ENCODE measurements at places on chromosomes 5 and 9.

GRCh38 chr5:53446908-53447307, 33.5 kb upstream of the FST start:
- DNase-seq: no peak

- DNase-seq: no peak
Measured at GRCh38 chr5:83392766-83393503, 78.6 kb upstream of the VCAN start.

- DNase-seq: no peak
Measured at GRCh38 chr5:149002761-149003689, 59.8 kb downstream of the SH3TC2 start.

GRCh38 chr9:13993632-13994185, 320.2 kb downstream of the NFIB start:
- DNase-seq: no peak

- no peak for DNase-seq
Measured at GRCh38 chr9:126298063-126298801, 28.4 kb upstream of the MVB12B start.

GRCh38 chr5:87074934-87075541, 192.6 kb upstream of the RASA1 start:
- peak; percentile 63 for DNase-seq

- no peak for DNase-seq
Measured at GRCh38 chr9:37971108-37971459, 67.2 kb upstream of the SLC25A51 start.

DNA sequence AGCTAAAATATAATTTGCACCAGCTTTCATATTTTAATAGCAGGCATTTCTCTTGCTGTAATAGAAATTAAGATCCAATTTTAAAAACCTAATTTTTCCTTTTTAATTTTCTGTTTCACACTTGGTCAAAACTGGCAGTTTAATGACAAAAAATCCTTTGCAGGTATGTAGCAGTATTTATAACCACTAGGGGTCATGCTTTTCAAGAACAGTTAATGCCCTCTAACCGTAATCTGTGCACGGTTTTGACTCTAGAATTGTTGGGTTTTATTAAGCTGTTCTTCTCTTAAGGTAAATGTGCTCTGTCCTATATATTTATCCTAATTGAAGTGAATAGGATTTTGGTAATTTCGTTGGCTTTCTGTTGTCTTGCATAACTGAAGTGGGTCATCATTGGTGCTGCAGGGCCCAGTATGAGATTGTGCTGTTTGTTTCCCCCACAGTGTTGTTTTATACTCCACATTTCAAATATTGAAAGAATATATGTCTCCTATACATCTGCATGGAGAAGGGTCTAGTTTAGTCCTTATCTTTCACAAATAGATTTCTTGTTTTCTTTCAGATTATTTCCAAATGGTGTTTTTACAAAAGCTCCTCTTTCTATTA, 107.4 kb downstream of the SCAMP1 start:
- DNase-seq: peak; percentile 23

DNA sequence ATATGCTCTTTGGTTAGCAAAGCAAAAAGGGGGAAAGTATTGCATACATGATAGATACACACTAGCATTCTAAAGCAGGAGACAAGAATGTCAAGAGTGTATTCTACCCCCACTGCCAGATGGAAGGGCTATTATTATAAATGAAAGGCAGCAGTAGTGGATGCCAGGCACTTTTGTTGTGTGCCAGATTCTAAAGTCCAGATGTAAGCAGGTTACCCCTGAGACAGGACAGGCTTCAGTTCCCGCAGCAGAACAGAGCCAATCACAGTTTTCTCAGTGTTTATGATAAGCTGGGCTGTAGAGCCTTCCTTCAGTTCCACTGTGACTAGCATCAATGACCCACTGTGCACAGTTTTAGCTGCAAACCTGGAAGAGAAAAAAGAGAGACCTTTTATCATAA, 226.6 kb upstream of the TBCA start:
- DNase-seq: no peak

DNA sequence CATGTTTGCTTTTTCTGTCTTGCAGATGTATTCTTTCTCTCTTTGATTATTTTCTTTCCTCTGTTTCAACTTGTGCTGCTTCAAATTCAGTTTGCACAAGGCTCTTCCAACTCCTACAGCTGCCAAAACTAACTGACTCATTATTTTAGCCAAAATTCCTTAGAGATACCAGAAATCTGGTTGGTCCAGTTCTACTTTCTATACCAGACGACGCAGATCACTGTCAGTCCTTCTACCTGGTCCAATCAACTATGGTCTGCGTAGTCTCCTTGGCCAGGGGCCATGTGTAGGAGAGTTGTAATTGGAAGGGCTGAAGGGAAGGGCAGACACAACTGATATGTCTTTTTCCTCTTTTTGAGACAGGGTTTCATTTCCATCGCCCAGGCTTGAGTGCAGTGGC, 51.9 kb upstream of the JAK2 start:
- no peak for DNase-seq

- no peak for DNase-seq
Measured at GRCh38 chr5:141208478-141208877, at the start of gene PCDHB12. TSS of gene PCDHB12 (plus strand) at chr5:141208719. CDS start at chr5:141208908, 189 bp downstream.

GRCh38 chr5:82605441-82605973, 327.4 kb upstream of the RPS23 start:
- no peak for DNase-seq

- no peak for DNase-seq
Measured at GRCh38 chr5:51201024-51201423, 182.2 kb upstream of the ISL1 start.

DNA sequence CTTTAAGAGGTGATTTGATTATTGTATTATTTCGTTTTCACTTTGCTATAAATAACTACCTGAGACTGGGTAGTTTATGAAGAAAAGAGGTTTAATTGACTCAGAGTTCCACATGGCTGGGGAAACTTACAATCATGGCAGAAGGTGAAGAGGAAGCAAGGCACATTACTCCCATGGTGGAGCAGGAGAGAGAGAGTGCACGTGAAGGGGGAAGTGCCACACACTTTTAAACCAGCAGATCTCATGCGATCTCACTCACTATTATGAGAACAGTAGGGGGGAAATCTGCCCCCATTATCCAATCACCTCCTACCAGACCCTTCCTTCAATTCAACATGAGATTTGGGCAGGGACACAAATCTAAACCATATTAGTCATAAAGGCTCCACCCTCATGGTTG, 36.1 kb upstream of the NDFIP1 start:
- DNase-seq: no peak

DNA sequence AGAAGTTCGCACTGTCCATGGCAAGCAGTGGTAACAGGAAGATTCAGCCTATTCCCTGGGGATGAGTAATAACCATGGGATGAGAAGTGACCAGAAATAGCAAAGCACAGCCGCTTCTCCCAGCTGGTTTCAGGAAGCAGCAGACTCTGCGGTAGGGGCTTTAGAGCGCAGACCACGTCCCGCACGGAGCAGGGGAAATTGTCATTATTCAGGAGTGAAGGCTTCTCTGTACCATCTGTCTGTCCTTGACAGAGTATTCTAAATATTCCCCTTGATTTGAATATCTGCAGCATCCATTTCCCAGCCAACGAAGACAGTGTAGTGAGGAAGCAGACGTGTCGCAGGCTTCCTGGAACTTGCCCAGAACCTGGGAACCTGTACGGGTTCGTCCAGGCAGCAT, 159.6 kb downstream of the NXNL2 start:
- no peak for DNase-seq

DNA sequence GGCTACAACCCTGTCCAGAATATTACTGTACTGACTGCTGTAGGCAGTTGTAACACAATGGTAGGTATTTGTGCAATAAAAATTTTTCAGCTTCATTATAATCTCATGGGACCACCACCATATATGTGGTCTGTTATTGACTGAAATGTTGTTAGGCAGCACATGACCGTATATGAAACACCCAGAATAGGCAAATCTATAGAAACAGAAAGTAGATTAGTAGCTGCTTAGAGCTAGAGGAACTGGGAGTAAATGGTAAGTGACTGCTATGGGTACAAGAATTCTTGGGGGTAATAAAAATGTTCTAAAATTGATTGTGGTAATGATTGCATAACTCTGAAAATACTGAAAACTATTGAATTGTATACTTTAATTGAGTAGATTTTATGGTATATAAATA, 185.7 kb downstream of the ESM1 start:
- no peak for DNase-seq

DNA sequence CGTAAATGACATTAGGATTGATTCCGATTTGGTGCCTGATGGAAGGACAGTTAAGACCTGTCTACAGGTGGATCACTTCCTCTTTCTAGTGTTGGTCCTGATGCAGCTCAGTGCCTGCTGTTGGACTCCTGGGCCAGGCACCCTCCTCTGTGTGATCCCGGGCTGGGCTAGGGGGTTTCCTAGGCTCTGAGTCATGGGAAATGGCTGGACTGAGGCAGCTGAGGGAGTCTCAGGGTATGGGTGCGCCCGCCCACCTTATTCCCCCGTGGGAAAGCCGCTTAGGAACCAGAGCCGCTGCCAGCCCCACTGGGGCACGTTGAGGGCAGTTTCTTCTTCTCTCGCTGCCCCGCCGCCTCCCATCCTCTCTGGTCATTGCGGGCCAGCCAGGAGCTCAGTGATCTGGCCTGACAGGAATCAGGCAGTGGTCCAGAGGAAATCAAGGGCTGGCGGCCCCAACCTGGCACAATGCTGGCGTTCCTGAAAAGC, 12.9 kb downstream of the TCF7 start:
- no peak for DNase-seq

DNA sequence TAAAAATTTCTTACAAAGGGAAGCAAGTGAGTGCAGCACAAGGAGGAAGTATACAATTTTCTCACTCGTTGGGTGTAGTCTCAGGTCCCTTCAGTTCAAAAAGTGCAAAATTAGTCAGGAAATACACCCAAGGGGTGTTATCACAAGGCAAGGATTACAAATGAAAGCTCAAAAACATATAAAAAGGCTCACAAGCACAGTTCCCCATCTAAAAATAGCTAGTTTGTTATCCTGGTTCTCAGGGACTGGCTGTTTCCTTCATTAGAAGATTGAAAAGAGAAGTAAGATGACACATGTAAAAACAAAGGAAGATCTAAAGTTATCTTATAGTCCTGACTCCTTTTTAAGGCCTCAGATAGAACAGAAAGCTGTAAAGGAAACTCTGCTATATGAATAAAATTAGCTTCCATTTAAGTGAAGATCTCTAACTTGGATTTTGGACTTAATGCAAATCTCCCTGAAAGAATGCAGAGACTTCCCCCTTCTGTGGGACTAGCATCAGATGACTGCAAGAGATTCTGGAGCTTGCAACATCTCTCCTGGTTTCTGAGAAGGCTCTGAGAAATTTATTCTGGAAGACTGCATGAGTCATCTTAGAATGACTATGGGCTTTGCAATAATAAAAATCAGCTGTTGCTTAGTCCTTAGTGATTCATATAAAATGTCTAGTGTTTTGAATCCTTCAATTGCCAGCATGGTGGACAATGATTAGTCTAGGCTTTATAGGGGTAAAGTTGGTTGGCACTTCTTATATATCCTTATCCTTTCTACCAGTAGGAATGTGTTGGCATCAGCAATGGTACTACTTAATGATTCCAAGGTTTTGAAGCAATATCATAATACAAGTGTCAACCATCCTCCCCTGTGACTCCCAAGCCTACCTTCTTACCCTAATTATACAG, 25.4 kb downstream of the DAB2 start:
- DNase-seq: no peak

DNA sequence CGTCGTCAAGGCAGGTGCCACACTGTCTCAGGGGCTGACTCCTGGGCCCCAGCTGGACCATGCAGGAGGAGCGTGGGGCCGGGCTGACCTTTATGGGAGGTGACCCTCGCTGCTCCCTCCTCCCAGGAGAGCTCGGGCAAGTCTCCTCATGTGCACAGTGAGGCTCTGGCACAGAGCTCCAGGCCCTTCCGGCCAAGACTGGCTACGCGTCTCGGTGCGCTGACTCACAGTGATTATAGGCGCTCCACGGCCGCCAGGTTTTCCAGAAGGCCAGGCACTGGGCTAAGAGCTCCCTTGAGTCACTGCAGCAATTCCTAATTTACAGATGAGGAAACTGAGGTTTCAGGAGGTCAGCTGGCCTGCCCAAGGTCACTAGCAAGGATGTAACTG, 47.4 kb downstream of the VAV2 start:
- DNase-seq: no peak

DNA sequence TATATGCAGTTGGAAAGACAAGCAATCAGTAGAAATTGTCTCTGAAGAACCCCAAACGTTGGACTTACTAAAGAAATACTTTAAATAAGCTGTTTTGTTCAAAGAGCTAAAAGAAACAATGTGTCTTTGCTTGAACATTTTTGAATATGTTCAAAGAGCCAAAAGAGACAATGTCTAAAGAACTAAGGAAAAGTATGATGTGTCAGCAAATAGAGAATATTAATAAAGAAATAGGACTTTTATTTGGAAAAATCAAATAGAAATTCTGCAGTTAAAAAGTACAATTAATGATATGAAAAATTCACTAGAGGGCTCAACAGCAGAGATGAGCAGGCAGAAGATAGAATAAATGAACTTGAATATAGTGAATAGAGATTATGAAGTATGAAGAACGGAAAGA, 19.2 kb downstream of the TAS2R1 start:
- DNase-seq: no peak

All from activated CD4-positive, alpha-beta T cell treated with anti-CD3 and anti-CD28 coated beads, Interleukin-2, amount 50 U/mL, for 16 hours (primary cell).